CD8-positive, alpha-beta memory T cell (primary cell): ENCODE measurements at places on chromosomes 3 and 15.

DNA sequence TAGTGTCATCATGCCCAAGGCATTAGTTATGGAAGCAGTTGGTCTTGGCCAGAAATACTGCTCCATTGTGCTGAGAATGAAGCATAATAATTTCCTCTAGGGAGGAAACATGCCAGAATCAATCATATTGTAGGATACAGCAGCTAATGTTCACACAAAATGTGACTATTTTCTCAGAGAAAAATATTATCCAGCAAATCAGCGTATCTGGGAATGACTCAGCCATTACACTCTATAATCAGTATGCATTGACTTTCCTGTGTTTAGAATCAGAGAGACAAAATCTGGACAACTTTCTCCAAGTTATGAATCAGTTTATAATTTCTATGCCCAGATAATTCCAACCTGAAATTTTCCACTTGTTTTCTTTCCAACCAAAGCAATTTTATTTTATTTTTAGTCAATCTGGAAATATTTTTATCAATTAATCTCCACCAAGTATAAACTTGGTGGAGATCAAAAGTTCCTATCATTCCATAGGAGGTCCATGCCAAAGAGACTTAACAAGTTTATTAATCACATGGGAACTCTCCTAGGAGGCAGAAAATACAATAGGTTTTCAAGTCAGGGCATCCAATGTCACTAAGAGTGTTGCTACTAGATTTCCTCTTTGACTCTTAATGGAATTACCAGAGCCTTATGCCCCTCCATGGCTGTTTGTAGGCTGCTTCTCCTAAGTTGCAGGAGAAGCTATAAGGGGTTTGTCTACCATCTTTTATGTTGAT, 36.4 kb downstream of the SUCNR1 start:
- DNase-seq, result no peak

DNA sequence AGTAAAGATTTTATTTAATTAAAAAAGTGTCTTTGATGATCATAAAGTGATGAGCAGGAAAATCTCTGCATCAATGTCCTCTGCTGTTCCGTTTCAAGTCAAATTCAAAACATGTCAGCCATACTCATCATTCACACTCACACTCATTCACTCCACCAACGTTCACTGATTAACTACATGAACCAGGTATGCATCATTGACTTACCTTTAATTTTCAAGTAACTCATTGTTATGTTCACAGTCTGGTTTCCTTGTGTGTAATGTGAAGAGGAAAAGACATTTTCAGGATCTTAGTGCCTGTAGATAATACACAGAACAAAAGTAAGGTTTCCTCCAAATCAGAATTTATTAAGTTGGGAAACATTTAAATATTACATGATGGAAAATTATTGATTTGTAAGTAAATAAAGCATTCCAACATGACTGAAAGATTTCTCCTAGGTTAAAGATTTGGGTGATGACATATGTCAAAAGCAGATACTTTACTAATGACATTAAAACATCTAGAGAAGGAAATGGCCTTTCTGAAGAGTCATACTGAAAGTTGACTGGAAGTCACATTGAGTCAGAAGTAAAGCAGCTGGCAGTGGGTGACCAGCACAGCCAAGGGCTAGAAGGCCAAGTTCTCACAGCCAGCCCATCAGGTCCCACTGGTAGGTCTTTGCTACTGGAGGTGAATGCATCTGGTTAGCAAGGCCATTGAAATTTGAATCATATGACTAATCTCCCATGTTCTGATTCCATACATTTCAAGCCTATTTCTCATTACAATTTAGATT, 251.9 kb downstream of the CDIN1 start:
- DNase-seq, result no peak

- DNase-seq, result no peak
Measured at GRCh38 chr3:142940472-142940871, 23.0 kb downstream of the PAQR9 start.

DNA sequence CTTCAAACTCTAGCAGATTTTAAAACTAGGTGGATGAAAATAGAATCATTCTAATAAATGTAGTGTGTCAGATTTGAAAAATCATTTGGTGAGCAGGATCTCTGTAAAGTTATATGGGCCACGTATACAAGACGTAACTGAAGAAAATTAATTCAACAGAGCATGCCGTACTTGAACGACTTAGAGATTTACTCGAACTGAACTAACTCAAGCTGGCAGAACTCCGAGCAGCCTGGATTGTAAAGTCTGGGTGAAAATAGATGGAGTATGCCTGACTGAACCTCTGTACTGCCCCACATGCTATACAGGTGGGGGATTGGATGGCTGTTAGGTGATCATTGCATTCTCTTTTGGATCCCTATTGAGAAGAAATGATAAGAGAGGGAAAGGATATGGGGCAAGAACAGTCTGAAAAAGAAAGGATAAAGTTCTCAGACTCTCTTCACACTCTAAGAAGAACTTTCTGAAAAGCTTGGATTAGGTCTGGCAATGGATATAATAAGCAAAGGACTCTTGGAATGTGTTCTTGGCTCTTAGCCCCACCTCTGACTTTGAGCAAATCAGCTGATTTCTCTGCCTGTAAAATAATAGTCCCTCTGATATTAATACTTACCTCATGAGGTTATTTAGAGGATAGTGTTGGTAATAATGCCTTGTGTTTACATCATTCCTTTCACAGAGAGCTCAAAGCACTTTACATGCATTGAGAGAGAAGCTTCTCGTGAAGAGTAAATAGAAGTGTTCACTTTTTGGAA, 147.5 kb downstream of the FILIP1L start:
- DNase-seq, result no peak

GRCh38 chr3:14772533-14773138, 46.1 kb upstream of the FGD5 start:
- DNase-seq, result no peak

DNA sequence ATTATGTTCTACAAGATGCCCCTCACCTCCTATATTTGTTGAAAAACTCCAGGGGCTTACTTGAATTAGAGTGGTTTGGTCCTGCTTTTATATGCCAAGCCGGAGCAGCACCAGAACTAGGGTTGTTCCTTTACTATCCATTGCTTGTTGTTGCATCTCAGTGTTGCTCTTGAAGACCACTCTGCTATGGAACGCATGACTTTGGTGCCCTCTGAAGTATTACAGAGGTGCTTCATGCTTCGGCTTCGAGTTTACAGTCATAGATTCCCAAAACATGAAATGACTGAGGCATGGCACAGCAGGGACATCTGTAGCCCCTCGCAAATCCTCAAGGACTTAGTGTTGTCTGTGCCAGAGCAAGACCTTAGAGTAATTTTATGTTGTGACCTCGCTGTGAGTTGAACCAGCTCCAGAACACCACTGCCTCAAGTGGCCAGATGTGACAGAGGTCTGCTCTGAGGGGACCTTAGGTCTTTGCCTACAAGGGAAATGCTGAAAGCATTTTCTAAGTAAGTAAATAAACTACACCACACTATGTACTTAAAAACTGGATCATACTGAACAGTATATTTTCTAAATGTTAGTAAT, 67.2 kb upstream of the SIAH2 start:
- DNase-seq, result no peak

GRCh38 chr15:45829336-45830153, 194.7 kb downstream of the SQOR start:
- no peak for DNase-seq

DNA sequence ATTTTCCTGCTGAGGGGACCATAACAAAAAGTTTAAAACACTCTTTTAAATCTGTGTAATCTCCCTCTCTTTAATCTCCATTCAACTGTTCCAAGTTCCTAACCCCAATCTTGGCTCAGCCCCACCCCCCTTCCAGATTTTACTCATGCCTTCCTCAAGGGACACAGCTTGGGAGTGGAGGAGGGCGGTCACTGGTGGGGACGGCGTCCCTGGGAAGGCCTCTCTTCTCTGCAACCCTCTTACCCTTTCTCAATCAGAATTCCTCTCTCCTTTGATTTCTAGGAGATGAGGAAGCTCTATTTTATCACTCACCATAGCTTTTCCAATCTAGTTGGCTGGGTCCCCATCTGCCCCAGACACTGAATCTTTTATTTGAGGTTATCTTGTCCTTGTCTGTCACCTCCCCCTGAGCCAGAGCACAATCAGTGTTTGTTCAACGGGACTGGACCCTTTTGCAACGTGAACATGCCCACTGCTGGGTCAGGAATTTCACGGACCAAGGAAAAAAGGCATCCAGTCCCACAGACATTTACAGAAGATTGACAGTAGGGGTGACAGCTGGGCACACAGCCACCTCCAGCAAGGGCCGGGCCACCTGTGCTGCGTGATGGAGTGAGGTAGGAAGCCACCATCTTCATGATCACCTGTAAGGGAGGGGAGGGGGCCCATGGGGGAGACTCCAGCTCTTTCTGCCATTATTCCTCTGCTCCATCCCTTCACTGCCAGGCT, 84.0 kb upstream of the HERC1 start:
- DNase-seq, result no peak

DNA sequence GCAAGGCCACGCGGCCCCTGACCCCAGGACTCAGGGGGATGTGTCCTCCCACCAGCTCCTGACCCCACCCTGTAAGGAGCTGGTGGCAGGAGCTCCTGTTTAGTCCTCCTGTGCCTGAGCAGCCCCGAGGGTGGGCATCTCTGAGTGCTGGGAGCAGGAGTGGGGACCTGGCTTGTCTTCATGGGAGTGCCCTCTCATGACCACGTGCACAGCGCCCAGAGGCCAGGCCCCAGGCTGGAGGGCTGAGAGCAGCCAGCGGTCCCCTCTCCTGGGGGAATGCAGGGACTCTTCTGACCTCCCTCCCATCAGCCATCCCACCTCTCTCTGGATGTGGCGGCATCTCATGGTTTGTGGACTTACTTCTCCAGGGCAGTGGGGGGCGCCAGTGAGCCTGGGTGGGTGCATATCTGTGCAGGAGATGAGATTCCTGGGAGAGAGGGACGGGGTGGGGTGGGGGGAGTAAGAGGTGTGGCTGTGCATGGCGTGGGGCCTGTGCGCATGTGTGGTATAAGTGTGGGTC, 205.6 kb downstream of the TBC1D2B start:
- DNase-seq, result no peak

- DNase-seq, result no peak
Measured at GRCh38 chr3:25057379-25057778, 370.7 kb upstream of the RARB start.

DNA sequence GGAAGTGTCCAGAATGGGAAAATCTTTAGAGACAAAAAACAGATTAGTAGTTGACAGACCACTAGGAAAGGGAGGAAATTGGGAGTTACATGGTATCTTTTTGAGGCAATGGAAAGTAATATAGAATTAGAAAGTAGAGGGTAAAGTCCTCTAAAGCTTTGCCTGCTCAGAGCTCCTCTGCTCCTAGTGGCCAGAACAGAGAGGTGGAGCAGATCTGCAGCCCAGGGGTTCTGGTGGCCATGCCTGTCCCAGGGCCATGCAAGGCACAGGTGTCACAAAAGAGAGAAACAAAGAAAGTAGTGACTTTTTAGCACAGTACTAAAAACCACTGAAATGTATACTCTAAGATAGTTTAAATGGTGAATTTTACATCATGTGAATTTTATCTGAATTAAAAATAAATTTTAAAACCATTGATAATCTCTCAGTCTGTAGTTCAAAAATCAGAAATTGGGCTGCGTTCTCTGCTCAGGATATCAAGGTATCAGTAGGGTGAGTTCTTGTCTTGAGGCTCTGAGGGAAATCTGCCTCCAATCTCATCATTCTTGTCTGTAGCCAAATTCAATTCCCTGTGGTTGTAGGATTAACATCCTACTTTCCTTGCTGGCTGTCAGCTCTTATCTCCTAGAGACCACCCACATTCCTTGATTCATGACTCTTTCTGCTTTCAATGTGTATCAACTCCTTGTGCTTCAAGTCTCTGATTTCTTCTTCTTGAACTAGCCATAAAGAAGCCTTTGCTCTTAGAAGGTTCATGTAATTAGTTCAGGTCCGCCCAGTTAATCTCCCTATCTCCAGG, 23.6 kb downstream of the PYGO1 start:
- DNase-seq, result no peak

DNA sequence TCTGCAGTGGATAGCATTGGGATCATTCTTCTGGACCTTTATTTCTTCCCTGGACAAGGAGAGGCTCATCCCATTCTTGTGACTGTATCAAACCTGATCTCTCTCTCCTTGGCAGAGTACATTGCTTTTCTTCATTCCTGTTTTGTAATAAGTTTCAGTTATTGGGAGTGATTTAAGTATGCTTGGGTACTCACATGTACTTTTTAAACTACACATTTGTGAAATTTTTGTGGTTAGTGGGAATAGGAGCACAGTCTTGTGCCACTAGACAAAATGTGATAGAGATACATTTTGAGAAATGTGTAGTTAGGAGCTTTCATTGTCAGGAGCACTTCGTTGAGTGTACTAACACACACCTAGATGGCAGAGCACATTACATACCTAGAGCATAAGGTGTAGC, 262.6 kb downstream of the C3orf38 start:
- DNase-seq, result no peak

GRCh38 chr3:72339670-72340030, 508.6 kb downstream of the SHQ1 start:
- DNase-seq, result no peak

DNA sequence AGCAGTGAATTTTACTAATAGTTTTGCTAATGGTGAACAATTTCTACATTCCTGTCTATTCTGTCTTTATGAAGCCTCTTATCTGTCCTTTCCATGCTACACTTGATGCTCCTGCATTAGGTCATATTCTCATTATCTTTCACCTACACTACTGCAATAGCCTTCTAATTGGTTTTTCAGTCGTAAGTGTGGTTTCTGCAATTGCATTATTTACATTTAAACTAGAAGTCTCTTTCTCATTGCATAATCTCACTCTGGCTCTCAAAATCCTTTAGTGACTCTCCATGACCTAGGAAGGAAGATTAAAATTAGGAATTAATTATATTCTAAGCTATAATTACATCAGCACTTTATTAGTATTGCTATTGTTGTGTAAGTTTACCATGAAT, 686.5 kb downstream of the IGSF11 start:
- no peak for DNase-seq

DNA sequence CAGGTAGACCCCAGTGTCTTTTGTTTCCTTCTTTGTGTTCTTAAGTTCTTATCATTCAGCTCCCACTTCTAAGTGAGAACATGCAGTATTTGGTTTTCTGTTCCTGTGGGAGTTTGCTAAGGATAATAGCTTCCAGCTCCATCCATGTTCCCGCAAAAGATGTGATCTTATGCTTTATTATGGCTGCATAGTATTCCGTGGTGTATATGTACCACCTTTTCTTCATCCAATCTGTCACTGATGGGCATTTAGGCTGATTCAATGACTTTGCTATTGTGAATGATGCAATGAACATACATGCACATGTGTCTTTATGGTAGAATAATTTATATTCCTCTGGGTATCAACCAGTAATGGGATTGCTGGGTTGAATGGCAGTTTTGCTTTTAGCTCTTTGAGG, 24.4 kb downstream of the MCCC1 start:
- no peak for DNase-seq

DNA sequence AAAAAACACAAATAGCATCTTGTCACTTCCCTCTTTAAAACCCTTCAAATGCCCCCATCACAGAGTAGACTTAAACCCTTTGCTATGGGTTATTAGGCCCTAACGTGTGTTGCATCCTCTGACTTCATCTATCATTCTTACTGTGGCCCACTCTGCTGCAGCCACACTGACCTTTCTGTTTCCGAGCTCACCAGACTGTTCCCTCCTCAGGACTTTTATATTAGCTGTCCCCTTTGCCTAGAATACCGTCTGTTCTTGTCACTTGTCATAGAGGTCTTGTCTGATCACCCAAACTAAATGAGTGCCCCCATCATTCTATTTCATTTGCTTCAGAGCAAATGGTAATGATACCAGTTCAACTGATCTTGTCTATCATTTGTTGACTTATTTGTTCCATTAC, 877 bp upstream of the FEM1B start:
- no peak for DNase-seq

- DNase-seq, result no peak
Measured at GRCh38 chr3:177279118-177279815, 82.0 kb upstream of the TBL1XR1 start.
